ENCODE measurements at places on chromosomes 3 and 15.

GRCh38 chr3:188936597-188937107, 235.1 kb upstream of the TPRG1 start:
- DNase-seq: no peak

GRCh38 chr3:127107002-127107401, 85.9 kb upstream of the PRR23E start:
- no peak for DNase-seq

DNA sequence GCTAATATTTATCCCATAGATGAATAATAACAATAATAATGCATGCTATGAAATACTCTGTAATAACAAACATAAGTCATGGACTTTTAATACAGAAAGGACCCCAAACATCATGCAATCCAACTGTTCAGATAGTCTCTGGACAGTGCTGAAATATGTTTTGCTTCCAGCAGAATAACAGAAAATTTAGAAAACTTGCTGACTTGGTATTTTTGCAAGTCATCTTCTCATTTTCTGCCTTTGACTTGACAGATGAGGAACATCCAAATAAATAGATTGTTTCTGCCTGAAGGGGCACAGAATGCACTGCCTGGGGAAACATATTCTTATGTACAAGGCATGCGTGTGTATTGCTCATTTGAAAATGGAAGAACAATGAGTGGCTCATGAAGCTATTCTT, 442.4 kb upstream of the GRM7 start:
- DNase-seq: no peak

DNA sequence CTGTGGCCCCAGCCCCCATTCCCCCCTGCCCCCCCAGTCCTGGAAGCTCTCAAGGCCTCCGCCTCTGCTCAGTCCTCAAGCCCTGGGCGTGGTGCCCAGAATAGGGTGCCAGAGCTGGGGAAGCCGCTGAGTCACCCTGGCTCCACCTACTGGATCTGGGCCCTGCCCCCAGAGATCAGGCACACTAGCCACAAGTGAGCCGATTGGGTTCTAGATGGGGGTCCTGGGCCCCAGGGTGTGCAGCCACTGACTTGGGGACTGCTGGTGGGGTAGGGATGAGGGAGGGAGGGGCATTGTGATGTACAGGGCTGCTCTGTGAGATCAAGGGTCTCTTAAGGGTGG, 5.7 kb downstream of the EIF4G1 start:
- DNase-seq: peak; percentile 97

DNA sequence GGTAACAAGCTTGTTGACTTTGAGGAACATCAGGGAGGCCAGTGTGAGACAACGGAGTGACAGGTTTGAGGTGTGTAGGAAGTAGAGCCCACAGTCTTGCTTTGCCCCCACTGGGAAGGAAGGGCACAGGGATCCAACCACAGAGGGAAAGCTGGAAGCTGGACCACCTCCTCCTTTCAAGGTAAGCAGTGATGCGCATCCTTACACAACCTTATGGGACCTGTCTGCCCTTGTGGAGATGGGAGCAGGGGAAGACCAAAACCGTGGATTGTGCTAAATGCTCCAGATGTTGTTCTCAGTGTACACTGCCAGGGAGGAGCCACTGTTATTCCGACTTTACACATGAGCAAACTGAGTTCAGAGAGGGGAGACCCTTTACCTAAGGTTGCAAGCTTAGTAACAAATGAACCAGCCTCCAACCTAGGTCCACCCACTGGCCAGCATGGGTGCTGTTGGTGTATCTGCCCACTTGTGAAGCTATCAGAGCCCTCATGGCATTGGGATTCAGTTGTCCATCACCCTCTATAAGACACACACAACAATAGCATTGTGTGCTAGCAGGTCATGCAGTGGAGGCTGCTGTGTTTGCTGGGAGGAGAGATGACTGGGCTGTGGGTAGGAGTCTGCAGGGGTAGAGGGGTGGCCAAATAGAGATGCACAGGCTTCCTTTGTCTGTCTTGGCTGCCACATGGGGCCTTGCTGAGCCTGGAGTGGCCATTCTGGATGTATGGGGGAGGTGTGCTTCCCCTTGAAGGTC, 586 bp upstream of the LSMEM2 start:
- no peak for DNase-seq

- DNase-seq: no peak
Measured at GRCh38 chr15:70424937-70425411, 327.3 kb upstream of the TLE3 start.

DNA sequence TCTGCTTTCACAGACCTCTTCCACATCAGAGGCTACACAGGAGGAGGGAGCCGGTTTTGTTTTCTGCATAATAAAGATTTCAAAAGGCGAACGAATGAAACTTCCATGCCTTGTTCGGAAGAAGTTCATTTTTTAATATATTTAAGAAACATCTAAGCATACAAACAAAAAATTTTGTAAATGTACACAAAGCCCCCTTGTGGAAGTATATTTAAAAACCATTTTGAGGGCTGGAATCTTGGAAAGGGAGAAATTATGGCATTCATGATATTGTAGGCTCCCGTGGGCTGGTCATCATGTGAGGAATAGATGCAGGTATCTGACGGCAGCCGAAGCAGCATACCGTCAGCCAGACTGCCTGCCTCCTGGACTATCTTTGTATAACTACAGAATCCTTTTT, 90.4 kb downstream of the MECOM start:
- no peak for DNase-seq

- no peak for DNase-seq
Measured at GRCh38 chr15:32135335-32135734, 105.0 kb downstream of the CHRNA7 start.

- no peak for DNase-seq
Measured at GRCh38 chr3:72746430-72747411, 101.5 kb downstream of the SHQ1 start.

- DNase-seq: no peak
Measured at GRCh38 chr3:185632996-185633395, 46.9 kb downstream of the SENP2 start.

DNA sequence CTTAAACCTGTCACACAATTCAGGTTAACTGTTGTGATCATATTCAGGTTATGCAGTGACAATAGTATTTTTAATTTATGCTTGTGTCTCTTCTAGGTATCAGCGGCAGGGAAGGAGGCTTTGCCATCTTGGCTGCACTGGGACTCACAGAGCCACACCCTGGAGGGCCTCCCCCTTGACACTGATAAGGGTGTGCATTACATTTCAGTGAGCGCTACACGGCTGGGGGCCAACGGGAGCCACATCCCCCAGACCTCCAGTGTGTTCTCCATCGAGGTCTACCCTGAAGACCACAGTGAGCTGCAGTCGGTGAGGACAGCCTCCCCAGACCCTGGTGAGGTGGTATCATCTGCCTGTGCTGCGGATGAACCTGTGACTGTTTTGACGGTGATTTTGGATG, 23.6 kb upstream of the BSN start:
- DNase-seq: no peak

All from GM03348 (cell line).